ENCODE measurements at places on chromosomes 3 and 15. TPM values are rescaled to one million over a fixed set of nuclear protein-coding genes. Genes with fewer than 3 reads are reported as not detected.

The ACP3 gene
- total RNA-seq = 7.0 TPM

The RIOX2 gene
- 20.5 TPM for total RNA-seq

The ACKR2 gene
- total RNA-seq = 1.4 TPM

The TMCC1 gene
- 17.6 TPM for total RNA-seq

The SKOR1 gene
- 0.79 TPM for total RNA-seq

The FETUB gene
- not detected for total RNA-seq

The RBP2 gene
- total RNA-seq = not detected

The CATSPER2 gene
- 15.7 TPM for total RNA-seq

The CCR1 gene
- total RNA-seq = 3.3 TPM

The MUSTN1 gene
- total RNA-seq = 26.5 TPM

The RHOV gene
- 6.7 TPM for total RNA-seq

The RPP14 gene
- 9.2 TPM for total RNA-seq

The CLRN1 gene
- total RNA-seq = not detected

The WDR48 gene
- 38.6 TPM for total RNA-seq

The ALAS1 gene
- 70.1 TPM for total RNA-seq

The MLF1 gene
- 21.7 TPM for total RNA-seq

The GALNT15 gene
- total RNA-seq = 46.0 TPM

The NR1I2 gene
- total RNA-seq = 271 TPM

The SNX22 gene
- total RNA-seq = not detected

The ATP13A5 gene
- not detected for total RNA-seq

The GOLGA8Q gene
- not detected for total RNA-seq

The MNS1 gene
- total RNA-seq = not detected

The ZMYND10 gene
- total RNA-seq = not detected

The GOLGA8G gene
- not detected for total RNA-seq

The UBL7 gene
- 4.0 TPM for total RNA-seq

The HIGD2B gene
- not detected for total RNA-seq

The SH2D7 gene
- 6.0 TPM for total RNA-seq

The ITPR1 gene
- total RNA-seq = 15.3 TPM

The PLA2G4E gene
- total RNA-seq = 0.32 TPM

Measured in transverse colon (tissue), 4 donors.